DMS153 (cell line): ENCODE measurements at places on chromosomes 4 and X.

- DNase-seq, result no peak
Measured at GRCh38 chr4:7772711-7773385, 166.8 kb downstream of the AFAP1 start.

GRCh38 chr4:86848732-86849619 is at the start of gene SLC10A6:
SLC10A6 (minus strand) TSS chr4:86849384; CDS start chr4:86849115, 269 bp downstream.
- no peak for DNase-seq

- no peak for DNase-seq
Measured at GRCh38 chrX:37816766-37817165, 30.6 kb downstream of the DYNLT3 start.

GRCh38 chrX:64456828-64457227 is 61.6 kb upstream of the MTMR8 start:
- no peak for DNase-seq

GRCh38 chrX:74251006-74251930 is 52.7 kb upstream of the ZCCHC13 start:
- no peak for DNase-seq

DNA sequence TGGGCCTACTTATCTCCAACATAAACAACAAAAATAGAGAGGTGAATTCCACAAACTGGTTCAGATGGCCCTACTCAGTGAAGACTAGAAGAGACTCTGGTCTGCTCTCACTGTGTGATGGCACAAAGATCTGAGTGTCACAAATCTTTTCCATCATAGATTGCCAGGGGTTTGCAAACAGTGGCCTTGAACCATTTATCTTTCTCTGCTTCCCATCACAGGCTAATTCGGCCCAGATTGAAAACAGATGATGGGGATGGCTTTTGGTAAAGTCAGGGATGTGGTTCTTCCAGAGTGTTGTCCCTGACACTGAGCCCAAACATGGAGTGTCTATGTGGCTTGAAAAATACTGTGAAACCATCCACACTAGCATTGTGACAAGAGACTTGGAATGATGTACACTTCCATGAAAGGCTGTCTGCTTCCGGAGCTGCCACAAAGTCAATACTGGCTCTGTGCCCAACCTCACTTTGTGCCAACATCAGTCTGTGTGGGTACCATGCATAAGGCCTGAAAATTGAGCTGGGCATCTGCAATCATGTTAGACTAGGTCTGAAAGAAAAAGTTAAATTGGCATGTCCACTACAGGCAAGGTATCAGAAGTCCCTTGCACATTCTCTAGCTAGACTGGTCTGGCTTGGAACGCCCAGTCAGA is 25.2 kb upstream of the PLAC1 start:
- DNase-seq, result peak; percentile 79

DNA sequence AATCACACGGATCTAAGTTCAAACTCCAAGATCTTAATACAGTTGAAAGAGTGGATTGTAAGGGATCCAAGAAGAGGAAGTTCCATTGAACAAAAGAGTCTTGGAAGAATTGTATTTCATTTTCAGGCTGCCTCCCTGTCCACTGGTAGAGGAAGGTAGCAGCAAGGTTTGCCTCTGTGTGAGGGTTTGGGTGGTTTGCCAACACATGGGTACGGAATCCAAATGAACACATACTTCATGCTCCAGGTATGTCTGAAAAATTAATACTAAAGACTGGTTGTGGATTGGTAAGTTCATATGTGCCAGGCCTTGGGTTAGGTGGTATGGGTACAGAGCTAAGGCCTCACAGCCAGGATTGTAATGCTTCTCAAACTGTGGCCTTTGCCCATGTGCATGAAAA is 523.6 kb upstream of the BOD1L1 start:
- DNase-seq, result no peak

DNA sequence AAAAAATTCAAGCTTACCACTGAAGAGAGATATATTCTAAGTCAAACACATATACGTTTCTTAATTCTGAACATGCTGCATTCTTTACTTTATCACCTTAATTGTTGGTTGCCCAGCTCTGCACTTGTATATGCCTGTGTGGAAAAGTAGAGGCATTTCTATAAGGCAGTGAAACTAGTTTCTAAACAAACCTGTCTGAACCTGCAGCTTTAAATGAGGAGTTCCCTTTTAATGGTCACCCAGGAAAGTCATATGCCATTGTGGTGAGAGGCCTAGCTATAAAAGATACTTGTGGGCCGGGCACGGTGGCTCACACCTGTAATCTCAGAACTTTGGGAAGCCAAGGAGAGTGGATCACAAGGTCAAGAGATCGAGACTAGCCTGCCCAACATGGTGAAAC is 147.4 kb upstream of the RXFP1 start:
- DNase-seq, result no peak

GRCh38 chrX:80432441-80432840 is 12.2 kb downstream of the TENT5D start:
- no peak for DNase-seq

DNA sequence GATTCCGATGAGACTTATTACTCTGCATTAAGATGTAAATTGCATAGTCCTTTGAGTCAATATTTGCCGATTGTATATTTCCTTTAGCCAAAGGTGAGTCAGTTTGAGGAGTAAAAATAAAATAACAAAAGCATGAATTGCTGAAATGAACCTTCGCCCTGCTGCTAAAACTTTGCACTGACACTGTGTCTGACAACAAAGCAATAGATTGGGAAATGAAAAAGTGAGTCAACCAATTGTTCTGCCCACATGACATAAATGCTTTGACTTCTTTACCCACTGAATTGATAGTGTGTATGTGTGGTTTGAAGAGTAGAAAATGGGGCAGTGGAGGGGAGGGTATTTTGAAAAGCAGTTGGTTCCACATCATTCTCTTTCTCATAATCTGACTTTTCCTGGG is 88.4 kb upstream of the AFF2 start:
- no peak for DNase-seq

DNA sequence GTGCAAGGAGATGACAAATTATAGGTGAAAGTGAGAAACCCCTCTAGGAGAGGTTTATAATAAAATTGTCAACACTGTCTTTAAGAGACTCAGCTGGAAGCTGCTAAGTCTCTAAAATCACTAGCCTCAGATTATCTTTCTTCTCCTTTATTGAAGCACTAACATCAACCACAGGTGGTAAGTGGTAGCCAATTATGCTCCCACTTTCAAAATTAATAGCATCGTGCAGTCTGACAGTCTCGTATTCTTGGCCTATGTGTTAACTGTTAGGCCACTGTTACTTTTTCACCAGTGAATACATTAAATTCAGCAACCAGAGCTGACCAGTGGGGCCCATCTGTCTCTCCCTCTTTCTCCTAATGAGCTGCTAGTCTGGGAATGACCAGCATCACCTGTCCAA is 674.1 kb downstream of the RAPGEF2 start:
- no peak for DNase-seq

- DNase-seq, result no peak
Measured at GRCh38 chr4:2127609-2128332, 68.6 kb downstream of the NAT8L start.

DNA sequence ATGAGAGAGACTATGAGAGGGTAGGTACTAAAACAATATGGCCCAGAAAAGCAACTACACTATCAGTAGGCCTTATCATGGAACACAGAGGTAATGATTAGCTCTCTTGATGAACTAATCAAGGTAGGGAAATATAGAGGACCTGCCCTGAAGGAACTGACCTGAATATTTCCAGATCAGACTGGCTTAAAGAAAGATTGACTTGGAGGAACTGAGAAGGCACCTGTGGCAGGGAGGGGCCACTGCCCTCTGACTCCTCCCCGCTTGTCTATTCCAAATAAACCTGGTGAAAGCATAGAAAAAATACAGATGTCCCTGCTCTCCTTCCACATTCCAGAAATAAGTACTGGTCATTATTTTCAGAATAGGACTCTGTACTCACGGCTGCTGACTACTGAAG is 5.5 kb downstream of the RPS6KA6 start:
- DNase-seq, result no peak

DNA sequence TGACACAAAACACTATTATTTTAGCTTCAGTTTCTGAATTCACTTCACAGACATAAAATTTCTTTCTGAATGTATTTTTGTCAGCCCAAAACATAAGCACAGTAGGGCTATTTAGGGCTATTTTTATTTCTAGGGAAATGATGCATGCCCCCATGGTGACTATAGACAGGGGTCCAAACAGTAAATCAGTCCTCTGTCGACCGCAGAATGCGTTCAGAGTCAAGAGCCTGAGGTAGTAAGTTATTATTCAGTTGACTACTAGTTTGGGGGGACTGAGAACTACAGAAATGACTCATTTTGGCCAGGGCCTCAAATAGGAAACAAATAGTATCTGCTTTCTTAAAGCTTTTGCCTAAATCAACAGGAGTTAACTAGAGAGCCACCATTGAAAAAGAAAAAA is 414.4 kb downstream of the AFF2 start:
- no peak for DNase-seq

DNA sequence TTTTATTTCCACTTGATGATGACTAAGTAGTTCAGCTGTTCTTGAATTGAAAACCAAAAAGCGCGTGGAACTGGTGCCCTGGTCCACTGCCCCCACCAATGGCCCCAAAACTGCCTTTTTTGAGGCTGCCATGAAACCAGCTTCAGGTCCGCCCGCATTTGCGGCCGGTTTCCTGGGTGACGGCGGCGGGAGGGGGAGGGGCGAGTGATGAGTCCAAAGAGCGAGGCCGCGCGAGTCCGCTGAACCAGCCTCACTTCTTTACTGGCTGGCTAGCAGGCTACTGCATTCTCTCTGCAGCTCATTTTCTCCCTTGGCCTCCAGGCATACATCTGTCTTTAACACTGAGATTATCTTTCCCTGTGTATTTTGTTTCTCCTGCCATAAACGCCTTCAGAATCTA is 72.9 kb upstream of the FABP2 start:
- no peak for DNase-seq

DNA sequence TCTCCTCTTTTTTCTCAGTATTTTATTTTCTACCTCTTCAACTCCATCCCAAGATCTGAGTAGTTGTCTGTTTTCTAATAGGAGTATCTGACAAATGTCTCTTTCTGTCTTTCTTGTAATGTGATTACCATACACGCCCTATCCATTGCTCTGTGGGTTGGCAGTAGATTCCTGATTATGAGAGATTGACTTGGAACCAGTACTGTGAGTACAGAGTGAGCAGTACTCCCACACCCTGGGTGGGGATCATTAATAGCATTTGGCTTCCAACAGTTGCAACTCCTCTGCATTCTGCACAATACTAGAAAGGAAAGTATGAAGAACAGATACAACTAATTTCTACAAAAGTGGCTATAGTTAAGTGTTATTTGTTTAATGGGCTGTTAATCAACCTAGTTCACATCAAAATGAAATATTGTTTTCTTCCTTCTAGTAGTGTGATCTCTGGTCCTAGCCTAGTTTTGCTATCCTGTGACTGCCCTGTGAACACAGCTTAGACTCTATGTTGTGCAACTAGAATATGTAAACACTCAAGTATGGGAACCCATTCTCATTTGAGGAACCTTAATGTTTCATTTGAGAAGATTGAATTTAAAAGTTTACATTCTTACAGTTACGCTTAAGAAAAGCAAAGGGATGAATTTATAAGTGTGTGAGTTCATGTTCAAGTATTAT is 112.9 kb downstream of the PTPN13 start:
- DNase-seq, result no peak

GRCh38 chrX:10615931-10616774 is 4.2 kb downstream of the MID1 start:
- DNase-seq, result no peak

DNA sequence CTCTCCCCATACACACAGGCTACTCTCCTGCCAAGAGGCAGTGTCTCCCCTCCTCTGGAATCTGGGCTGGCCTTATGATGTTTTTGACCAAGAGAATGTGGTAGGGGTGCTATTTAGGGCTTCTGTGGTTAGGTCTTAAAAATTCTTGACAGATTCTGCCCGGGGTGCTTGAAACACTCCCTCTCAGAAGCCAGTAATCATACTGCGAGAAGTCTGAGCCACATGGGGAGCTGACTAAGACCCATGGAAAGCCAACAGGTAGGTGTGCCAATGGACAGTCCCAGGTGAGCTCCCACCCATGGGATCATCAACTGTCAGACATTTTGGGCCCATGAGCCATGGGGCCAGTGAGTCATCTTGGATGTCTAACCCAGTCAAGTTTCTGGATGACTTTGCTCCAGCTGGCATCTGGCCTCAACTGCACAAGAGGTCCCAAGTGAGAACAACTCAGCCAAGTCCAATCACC is 315.7 kb downstream of the FBXW7 start:
- no peak for DNase-seq

DNA sequence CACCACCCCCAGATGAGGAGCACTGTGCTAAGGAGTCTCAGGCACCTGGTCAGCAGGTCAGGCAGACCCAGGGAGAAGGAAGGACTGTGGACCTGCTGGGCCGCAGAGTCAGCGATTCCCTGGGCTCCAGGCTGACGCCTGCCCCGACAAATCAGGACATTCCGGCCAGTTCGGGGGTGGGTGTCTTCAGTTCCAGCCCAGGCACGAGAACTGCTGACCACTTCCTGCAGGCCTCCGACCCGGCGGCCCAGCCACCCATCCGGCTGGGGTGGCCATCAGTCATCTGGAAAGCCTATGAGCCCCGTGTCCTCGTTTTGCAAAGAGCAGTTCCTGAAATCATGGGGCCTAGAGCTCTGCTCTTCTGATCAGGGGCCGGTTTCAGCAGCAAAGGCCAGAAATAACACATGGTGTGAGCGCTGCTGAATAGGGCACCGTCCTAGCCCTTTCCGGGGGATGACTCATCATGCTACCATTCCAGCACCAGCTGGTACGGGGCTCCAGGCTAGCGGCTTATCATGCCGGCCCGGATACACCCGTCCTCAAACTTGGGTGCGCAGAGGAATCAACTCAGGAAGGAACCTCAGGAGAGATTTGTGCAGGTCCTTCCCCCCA is 7.8 kb upstream of the SH3TC1 start:
- no peak for DNase-seq

- no peak for DNase-seq
Measured at GRCh38 chrX:103640401-103641155, 11.8 kb downstream of the TCEAL1 start.

GRCh38 chr4:128320656-128321055 is 33.0 kb upstream of the PGRMC2 start:
- DNase-seq, result no peak

GRCh38 chr4:47118192-47118929 is 87.0 kb downstream of the GABRB1 start:
- no peak for DNase-seq

GRCh38 chr4:101774807-101775206 is 15.7 kb upstream of the BANK1 start:
- DNase-seq, result no peak

- DNase-seq, result no peak
Measured at GRCh38 chr4:169627307-169627706, 6.9 kb downstream of the CLCN3 start.

- DNase-seq, result no peak
Measured at GRCh38 chrX:153902385-153902784, 2.1 kb upstream of the AVPR2 start.

- DNase-seq, result no peak
Measured at GRCh38 chr4:3522651-3523050, 9.6 kb downstream of the LRPAP1 start.

DNA sequence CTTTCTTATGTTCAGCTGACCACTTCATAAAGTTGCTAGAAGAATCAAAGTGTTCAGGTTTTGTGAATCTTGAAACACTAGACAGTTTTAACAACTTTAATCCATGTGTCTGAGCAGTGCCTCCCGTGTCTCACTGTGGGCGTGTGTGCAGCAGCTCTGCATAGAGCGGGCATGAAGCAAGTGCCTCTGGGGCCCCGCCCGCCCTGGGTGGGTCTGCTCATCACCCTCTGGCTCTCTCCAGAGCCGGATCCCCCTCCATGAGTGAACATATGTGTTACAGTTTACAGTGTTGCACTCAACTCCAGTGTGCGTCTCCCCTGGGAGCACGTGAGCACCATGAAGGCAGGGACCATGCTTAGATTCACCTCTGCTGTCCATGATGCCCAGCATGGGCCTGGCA is 37.6 kb upstream of the CRMP1 start:
- no peak for DNase-seq
